ENCODE measurements at places on chromosomes 12 and 14.

DNA sequence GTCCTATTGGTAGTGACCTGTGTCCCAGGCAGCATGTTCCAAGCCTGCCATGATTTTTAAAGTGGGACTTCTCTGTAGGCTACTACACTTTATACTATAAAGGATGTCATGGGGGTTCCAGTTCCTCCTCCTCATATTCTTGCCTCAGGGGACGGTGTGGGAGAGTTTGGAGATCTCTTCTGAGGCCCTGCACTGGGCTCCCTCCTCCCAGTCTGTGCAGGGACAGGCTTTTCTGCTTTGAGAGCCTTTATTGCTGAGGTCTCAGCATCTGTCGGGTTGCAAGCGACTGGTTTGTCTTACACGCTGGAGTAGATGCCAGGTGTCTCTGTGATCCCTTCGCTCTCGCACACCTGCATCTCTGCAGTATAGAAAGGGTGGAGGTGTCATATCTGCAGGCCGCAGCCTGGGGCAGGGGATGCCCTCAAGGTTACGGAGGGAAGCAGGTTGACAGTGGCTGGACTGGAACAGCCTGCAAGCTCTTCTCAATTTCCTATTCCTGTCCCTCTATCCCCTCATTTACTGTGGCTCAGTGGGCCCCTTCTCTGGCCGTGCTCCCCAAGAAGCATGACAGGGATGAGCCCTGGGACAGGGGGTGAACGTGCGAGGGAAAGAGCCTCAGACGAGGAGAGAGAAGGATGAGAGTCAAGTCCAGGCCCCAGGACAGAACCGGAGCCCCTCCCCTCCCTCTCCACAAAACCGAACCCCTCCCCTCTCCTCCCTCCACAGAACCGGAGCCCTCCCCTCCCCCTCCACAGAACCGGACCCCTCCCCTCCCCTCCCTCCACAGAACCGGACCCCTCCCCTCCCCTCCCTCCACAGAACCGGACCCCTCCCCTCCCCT lies 51.3 kb downstream of the SLC6A12 start:
- no peak for DNase-seq

DNA sequence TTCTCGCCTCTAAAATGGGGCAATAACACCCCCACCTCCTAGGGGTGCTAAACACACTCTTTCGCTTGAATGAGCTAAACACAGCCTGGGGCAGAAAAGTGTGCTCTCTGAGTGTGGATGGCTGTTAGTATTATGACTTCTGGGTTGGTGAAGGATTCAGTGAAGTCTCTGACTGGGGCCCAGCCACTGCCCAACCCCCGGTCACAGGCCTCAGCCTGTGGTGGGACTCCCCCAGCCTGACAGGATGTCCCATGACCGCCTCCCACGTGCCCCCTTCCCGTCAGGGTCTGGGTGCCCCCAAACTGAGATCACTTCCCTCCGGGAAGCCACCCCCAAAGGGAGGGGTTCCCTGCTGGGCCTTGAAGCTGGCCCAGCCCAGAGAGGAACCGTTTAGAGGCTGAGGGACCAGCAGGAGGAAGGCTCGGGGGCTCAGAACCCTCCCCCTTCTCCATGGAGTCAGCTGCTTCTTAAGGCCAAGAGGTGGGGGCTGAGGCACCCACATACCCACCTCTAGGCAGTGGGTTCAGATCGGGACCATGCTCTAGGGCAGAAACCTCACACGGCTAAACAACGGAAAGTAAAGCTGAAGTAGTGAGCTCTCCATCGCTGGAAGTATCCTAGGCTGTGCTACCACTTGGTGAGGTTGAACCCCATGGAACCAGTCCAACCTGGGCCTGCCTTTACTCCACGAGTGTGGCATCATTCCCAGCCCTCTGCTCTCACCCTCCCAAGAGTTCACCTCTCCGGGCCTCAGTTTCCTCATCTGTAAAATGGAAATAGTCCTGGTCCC lies 13.8 kb downstream of the DTX1 start:
- no peak for DNase-seq

GRCh38 chr14:75568791-75569190 lies 9.6 kb upstream of the FLVCR2 start:
- DNase-seq, result no peak

DNA sequence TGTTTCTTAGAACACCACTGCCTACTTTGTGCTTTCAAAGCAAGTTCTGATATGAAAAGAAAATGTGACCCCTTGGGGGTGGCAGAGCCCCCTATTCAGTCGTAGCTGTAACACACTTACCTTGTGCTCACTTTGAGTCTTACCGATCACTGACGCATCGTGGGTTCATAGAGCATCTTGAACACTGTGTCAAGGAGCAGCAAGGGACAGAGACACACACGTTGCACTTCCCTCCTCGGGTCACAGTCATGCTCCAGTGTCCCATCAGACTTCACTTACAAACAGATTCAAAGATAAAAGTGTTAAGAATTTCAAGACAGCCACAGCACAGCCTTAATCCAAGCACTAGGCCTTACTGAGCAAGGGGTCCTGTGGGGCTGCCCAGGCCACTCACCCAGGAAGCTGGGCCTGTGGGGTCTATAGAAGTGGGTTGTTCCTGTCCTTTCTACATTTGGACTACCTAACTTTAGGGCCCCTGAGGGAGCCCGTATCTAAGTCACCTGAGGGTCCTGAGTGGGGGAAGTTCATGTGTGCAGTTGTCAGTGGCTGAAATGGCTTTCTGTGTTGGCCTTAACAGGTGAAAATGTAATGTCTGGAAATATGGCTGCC lies 75.4 kb upstream of the BDKRB2 start:
- DNase-seq, result no peak

DNA sequence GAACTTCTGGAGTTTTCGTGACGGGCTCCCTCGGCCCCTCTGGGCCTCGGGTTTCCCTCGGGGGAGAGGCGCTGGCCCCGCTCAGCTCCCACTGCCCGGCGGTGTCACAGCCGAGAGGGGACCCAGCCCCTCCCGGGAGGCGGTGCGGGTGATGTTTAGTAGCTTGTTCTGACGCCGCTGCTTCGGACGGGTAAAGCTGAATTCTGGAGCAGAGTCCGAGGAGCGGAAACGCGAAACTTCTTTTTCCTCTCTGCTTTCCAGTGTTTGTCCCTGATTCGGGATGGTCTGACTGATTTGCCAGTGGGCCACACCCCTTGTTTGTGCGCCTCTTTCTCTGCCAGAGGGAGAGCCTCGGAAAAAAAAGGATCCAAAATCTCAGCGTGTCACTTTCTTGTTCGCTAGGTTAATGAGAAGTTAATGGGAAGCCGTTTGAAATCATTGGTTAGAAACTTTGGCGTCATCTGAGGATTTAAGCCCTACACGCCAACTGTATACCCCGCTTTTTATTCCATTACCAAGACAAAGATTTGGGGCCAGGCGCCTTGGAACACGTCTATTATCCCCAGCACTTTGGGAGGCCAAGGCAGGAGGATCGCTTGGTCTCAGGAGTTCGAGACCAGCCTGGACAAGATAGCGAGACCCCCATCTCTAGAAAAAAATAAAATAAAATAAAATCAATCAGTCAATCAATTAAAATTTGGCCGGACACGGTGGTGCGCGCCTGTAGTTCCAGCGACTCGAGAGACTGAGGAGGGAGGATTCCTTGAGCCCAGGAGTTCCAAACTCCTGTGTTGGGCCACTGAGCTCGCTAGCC lies 756 bp downstream of the TULP3 start:
- no peak for DNase-seq

GRCh38 chr12:23169012-23169695 lies 544.2 kb downstream of the ETNK1 start:
- no peak for DNase-seq

DNA sequence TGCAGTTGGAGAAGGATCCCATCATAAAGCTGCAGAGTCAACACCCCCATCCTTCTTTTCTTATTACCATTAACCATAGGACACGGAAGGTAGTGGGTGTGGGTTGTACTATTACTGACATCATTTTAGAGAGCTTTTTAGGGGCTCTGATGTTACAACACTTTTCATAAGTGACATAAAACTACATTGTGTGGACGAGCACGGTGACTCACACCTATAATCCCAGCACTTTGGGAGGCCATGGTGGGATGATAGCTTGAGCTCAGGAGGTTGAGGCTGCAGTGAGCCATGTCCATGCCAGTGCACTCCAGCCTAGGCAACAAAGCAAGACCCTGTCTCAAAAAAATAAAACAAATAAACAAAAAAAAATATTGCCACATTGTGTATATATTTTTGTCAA lies 167.1 kb downstream of the DUSP6 start:
- no peak for DNase-seq

GRCh38 chr12:70052931-70053497 lies 190.2 kb upstream of the CNOT2 start:
- peak; percentile 79 for DNase-seq

DNA sequence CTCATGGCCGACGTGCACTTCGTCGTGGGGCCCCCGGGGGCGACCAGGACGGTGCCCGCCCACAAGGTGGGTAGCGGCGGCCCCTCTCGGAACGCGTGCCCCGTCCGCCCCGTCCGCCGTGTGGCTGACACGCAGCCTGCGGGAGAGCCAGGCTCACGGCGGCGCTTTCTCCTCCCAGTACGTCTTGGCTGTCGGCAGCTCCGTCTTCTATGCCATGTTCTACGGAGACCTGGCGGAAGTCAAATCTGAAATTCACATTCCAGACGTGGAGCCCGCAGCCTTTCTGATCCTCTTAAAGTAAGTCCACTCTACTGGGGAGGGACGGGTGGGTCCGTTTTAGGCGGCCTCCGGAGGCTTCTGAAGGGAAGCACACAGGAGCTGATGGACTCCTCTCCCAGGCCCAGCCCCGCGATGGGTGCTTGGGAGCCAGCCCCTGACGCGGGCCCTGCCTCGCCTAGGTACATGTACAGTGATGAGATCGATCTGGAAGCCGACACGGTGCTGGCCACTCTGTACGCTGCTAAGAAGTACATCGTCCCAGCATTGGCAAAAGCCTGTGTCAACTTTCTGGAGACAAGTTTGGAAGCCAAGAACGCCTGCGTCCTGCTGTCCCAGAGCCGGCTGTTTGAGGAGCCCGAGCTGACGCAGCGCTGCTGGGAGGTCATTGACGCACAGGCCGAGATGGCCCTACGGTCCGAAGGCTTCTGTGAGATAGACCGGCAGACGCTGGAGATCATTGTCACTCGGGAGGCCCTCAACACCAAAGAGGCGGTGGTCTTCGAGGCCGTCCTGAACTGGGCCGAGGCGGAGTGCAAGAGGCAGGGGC lies 1.1 kb downstream of the BTBD6 start:
- DNase-seq, result no peak

DNA sequence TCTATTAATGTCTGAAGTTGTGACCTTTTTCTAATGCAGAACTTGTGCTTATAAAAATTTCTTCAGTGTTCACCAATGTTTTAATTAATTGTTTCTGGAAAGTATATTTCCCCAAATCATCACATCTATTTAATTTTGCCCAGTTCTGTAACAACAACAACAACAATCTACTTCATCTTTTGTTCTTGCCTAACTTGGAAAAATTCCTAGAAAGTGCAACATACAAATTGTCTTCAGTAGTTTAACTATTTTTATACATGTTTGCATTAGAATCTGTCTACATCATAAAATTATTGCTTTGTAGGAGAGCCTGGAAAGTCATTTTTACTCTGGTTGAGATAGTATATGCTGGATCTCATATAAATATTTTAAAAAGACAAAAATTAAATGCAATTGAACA lies 38.5 kb downstream of the CCER1 start:
- no peak for DNase-seq

GRCh38 chr12:53798575-53798974 lies 46.8 kb upstream of the CISTR start:
- peak; percentile 54 for DNase-seq

GRCh38 chr12:85130646-85131045 lies 94.5 kb downstream of the LRRIQ1 start:
- DNase-seq, result no peak

Measured in AML-193 (cell line).